ENCODE measurements at places on chromosomes 2 and 18.

DNA sequence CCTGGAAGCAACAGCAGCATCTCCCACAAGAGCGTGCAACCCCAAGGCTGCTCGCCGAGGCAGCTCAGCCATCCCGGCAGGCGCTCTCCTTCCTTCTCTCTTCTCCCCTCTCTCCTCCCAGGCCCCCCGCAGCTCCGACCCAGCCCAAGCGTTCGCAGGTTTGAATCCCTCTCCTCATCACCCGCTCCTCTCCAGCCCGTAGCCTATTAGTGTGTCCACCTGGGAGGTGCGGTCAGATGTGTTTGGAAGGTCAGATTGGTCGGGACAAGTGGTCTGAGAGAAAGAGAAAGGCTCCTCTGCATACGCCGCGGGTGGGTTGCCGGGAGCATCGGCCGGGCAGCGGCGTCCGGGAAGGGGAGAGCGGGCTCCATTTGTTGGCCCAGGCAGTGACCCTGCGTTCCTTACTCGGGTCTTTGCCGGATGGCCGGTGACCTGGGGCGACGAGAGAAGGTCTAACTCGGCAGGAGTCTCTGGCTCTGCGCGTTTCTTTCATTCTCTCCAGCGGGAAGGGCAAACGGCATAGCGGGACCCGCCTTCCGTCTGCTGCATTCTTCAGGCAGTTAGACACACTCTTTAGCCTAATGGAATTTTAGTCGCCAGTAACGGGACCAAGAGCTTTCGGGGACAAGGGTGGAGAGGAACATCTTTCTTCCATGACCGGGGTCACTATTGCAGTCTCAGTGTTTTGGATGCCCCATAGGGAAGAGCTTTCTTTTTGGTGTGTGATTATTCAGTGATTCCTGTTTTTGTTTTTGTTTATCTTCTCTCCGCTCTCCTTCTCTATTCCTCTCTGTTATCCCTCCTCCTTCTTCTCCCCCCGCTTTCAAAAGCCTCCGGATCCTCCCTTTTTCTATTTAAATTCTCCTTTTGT, 1.1 kb upstream of the TMEFF2 start:
- DNase-seq = no peak

DNA sequence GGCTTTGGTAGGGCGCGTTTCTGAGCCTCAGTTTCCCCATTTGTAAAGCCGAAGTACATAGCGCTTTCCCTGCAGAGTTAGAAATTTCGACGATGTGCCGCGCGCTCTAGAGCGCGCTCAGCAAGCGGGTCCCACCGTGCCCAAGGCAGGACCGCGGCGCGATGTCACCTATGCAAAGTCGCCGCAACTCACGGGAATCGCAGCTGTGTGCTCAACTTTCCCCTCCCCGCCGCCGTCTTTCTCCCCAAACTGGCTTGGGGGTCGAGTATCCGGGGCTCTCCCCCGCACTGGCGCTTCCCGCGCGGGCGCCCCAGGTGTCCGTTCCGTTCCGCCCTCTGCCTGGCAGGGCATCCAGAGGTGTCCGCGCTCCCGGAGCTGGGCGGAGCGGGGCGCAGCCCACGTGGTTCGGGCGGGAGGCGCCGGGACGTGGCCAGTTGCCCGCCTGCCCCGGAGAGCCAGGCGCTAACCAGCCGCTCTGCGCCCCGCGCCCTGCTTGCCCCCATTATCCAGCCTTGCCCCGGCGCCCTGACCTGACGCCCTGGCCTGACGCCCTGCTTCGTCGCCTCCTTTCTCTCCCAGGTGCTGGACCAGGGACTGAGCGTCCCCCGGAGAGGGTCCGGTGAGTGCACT, at the start of gene MLPH:
MLPH (plus strand) TSS at position 433 of the 630 bp plus-strand sequence. CDS start 6,176 bp downstream, outside the sequence.
- DNase-seq = peak; percentile 20

- DNase-seq = no peak
Measured at GRCh38 chr18:8374676-8375075, 234.6 kb upstream of the RAB12 start.

DNA sequence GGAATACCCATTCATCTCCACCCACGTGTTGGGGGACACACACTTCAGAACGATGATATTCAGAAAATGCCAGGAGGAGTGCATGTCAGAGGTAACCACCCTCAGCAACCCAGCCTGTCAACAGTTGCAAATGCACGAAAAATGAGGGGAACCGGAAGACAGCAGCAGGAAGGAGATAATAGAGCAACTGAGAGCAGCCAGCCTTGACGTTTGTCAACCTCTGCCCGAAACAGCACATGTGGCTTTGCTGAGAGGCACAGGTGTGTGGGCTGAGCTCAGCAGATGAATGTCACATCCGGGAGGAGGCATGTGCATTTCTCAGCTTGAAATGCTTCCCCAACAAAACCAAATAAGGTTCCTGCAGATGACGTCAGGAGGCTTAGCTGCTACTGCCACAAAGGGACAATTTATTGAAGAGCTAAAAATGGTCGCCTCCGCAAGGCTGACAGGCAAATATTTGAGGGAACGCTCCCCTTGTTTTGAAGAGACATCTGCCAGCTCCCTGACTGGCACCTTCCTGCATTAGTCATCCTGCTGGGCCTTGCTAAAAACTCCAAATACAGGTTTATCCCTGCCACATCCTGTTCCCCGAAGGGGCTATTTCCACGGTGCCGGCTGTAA, 419.0 kb downstream of the NBAS start:
- no peak for DNase-seq

DNA sequence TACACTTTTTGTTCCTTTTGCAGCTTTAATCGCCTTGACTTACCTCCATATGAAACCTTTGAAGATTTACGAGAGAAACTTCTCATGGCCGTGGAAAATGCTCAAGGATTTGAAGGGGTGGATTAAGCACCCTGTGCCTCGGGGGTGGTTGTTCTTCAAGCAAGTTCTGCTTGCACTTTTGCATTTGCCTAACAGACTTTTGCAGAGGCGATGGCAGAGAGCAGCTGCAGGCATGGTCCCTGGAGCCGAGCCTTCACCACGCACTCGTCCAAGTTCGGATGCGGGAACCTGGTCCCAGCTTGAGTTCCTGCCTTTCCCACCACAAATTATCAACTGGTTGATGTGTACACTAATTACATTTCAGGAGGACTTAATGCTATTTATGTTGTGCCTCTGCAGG, 232.7 kb downstream of the ALPK2 start:
- DNase-seq = no peak

GRCh38 chr2:224085246-224085645, 46.2 kb upstream of the SERPINE2 start:
- DNase-seq = peak; percentile 71

DNA sequence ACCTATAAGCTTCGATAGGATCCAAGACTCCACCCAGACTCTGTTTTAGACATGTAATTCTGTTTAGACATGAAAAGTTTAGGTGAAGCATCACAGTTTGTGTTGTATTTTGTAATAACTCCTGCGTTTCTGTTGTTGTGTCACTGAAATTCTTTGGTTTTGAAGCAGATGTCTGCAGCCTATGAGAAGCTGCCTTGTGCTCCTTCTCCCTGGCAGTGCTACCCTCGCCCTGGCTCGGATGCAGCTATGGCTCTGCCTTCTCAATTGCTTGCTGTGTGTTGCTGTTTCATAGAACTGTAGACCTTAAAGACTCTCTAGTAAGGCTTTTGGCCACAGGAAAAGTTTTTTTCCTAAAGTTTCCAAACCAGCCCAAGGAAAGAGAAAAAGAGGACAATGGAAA, 40.2 kb upstream of the ZNF638 start:
- DNase-seq = no peak

DNA sequence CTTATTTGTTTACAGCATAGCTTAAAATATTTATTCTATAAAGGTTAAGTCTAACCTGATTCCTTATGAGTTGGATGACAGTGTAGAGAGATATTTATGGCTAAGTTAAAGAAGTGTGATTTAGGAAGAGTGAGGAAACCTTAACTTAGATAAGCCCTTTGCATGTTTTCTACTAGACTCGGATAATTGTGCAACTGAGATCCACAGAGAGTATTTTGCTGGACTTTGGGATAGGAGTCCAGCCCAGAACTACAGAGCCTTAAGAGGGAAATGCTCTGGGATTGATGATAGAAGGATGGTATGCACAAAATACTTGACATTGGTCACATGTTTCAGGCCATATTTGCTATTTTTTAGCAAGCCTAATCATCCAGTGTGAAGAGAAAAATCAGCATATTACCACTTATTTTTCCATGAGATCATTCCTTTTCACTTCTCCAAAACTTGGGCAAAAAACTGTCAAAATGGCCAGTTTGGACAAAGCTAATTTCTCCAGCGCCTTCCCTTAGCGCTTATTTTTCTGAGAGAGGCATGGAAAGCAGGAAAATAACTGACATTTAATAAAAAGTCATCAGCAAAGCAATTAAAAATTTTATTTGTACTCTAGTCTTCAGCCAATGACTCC, 3.1 kb downstream of the CD28 start:
- no peak for DNase-seq

DNA sequence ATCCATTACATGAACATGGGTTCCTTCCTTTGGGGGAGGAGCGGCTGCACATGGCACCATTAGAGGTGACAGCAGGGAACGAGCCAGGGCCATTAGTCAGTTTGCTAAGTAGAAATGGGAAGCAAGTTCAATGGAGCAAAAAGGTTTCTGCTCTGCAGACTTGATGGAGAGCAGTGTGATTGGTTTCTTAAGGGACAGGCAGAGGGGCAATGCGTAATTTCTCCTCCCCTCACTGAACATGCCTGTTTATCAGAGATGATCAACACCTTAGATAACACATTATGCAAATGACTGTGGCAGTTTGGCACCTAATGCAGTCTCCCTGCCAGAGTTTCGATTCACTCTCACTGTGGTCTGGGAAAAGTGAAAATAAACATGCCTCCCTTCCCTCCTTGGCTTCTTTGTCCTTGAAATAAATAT, 414.5 kb downstream of the STK39 start:
- DNase-seq = no peak

DNA sequence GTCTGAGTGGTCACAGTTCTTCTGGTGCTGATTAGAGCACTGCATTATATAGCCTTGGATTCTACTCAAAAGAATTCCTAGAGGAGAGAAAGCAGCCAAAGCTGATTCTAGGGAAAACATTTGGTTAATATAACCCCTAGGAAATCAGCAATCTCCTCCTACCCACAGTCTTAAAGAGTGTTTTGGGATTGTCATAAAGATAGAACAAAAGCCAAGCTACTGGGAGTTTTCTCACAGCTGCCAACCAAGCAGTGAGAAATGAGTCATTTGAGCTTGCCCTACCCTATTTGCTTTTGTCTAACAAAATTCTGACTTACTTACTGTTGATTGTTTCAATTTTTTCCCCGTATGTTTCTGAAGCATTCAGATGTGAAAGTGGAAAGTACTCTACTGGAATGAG, 469.3 kb downstream of the PLCL1 start:
- no peak for DNase-seq

- DNase-seq = no peak
Measured at GRCh38 chr18:52401236-52401635, 61.2 kb downstream of the DCC start.

- DNase-seq = no peak
Measured at GRCh38 chr2:128702616-128703015, 383.9 kb upstream of the HS6ST1 start.

GRCh38 chr2:26772064-26773001, 8.2 kb downstream of the SLC35F6 start:
- no peak for DNase-seq

DNA sequence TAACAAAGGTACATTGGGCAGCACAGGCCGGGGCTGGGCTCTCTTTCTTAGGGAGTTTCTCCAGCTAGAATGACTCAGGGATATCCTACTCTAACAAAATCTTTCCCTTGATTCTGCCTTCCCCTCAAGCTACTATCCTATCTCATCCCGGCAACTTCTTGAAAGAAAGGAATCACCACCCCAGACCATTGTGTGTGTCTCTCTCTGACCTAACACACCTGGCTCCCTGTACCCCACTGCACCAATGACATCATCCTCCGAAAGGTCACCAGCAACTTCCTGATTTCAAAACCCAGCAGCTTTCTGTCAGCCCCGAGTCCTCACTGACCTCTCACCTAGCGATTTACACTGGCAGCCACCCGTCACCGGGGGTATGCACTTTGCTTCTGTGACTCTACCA, 72.1 kb upstream of the MAP4K4 start:
- DNase-seq = no peak

- no peak for DNase-seq
Measured at GRCh38 chr2:173028671-173029070, 47.0 kb upstream of the MAP3K20 start.

- peak; percentile 65 for DNase-seq
Measured at GRCh38 chr2:231795525-231796327, 9.5 kb downstream of the COPS7B start.

- peak; percentile 94 for DNase-seq
Measured at GRCh38 chr2:234257859-234258561, 207.5 kb downstream of the SPP2 start.

DNA sequence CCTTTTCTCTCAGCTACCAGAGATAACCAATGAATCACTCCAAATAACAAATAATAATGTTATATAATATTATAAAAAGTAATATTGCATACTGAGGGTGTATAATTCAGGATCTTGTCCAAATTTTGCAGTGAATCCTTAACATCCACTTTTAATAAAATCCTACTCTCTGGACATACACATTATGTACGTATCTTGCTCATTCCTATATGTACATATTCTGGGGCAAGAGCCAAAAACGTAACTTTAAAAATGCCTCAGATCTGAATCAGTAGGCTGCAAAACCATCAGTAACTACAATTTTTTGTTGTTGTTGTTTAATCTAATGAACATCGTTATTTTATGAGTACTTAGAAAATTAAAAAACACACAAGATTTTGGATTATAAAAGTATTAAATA, 65.3 kb downstream of the SMAD2 start:
- no peak for DNase-seq

DNA sequence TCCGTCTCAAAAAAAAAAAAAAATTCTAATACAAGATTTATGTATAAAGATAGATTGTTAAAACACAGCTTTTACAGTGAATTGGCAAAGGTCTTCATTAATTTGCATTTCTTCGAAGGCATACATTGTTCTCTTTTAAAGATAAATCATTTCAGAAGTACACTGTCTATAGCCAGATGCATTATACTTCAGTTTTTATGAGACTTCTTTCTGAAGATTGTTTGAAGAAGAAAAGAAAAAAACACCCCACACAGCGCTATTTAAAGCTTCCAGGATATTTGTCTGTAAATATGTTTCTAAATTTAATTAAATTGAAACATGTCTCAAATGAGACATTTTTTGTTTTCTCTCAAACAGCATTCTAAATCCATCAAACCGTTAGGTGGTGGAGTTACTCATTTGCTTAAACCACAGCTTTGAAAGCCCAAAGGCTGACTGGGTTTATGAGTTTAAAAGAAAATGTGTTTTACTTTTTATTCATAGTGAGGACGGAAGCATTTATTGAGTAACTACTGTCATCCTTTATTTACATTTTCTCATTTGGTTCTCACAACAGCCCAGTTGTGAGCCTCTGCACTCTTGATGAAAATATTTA, 42.4 kb upstream of the C1GALT1C1L start:
- DNase-seq = no peak

GRCh38 chr18:137327-137726, 21.0 kb upstream of the USP14 start:
- no peak for DNase-seq

DNA sequence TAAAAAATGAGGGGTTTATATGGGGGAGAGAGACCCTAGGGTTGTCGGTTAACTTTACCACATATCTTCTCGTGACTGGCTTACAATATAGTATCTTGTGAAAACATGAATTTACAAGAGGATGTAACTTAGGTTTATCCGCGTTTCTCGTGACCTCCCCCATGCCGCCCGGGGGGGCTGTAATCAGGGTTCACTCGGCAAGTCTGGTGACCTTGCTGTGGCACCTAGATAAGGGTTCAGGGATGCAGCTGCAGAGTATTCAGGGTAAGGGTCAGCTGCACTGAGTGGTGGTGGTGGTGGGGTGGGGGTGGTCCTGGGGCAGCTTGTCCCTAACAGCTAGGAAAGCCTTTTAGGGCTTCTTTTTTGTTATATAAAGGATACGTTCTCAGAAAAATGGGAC, 112.3 kb downstream of the LYPD1 start:
- no peak for DNase-seq

GRCh38 chr2:176560296-176560695, 291.1 kb downstream of the MTX2 start:
- no peak for DNase-seq
